ENCODE measurements at places on chromosomes 2 and 18.

- DNase-seq: no peak
These were observed 149.7 kb downstream of the PXDN start for GRCh38 chr2:1594373-1595171.

DNA sequence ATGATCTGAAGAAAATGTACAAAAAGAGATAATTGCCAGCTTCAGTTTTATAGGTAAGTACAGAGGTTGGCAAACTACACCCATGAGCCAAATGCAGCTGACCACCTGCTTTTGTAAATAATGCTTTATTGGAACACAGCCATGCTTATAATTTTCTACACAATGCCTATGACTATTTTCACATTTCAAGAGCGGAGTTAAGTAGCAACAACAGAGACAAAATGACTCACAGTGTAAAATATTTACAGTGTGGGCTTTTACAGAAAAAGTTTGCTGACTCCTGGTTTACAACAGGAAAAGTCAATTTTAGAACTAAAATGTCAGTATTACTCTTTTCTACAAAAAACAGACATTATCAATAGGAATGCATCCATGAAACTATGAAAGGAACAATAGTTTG, 26.0 kb downstream of the CWC22 start:
- no peak for DNase-seq

- DNase-seq: no peak
These were observed 302.1 kb downstream of the LPIN1 start for GRCh38 chr2:12048550-12048949.

GRCh38 chr2:12282780-12283695, 433.7 kb upstream of the TRIB2 start:
- DNase-seq: no peak

DNA sequence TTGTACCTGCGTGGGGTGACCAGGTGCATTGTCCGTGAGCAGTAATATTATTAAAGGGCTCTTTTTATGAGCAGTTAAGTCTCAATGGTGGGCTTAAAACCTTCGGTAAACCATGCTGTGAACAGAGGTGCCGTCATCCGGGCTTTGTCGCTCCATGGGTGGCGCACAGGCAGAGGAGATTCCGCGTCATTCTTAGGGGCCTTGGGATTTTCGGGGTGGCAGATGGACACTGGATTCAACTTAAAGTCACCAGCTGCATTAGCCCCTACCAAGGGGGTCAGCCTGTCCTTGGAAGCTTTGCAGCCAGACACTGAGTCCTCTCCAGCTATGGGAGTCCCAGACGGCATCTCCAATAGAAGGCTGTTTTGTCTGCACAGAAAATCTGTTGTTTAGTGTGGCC, 107.7 kb downstream of the NFATC1 start:
- DNase-seq: no peak

GRCh38 chr2:18047896-18048657, 169.6 kb downstream of the KCNS3 start:
- no peak for DNase-seq

DNA sequence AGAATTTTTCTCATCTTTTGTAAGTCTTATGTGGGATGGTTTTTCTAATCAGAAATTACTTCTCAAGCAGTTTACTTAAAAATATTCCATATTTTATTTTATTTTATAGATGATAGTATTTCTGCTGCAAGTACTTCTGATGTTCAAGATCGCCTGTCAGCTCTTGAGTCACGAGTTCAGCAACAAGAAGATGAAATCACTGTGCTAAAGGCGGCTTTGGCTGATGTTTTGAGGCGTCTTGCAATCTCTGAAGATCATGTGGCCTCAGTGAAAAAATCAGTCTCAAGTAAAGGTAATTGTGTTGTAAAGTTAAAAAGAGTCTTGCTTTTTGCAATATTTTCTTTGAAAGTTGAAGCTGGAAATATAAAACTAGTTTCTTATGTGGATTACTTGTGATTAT, 76.2 kb downstream of the EML4 start:
- no peak for DNase-seq

DNA sequence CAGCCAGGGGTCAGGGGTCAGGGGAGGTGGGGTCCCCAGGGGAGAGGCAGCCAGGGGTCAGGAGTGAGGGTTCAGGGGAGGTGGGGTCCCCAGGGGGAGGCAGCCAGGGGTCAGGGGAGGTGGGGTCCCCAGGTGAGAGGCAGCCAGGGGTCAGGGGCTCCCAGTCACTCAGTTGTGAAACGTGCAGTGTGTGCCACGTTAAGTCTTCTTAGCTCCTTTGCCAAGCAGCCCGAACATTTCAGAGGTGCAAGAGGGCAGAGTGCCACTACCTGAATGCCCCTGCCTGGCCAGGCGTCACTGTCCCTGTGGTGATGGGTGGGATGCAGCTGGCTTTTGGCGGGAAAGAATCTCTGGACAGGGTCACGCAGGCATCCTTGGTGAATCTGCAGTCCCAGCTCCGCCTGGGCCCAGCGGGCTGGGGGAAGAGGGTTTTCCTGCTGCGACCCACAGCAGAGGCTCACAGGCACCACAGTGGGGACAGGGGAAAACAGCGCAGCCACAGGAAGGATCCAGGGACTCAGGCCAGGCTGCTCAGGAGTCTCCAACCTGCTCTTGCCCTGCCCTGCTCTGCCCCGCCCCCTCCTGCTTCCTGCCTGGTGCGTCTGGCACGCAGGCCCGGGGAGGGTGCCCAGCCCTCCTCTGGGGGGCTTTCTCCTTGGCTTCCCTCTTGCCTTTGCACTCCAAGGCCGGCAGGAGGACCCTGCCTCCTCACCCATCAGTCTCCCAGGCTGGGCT, 188.3 kb downstream of the TWIST2 start:
- no peak for DNase-seq

DNA sequence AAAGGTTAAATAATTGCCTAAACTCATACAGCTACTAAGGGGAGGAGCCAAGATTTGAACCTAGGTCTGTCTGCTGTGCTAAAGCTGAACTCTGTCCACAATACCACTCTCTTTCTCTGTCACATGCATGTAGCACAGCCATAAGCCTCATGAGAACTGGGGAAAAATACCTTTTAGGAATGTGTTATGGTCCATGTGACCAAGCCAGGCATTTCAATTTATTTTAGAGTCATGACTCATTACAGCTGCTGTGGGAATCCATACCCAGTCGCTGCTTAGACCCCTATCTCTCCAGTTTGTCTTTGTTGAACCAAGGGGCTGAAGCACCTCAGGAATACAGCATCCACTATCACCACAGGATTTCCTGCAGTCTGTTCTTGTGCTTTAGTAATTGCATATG, 200.0 kb upstream of the SIX3 start:
- no peak for DNase-seq

- DNase-seq: no peak
These were observed 137.7 kb upstream of the HAAO start for GRCh38 chr2:42930025-42930581.

- DNase-seq: no peak
These were observed 218.5 kb downstream of the TPGS2 start for GRCh38 chr18:36610258-36610657.

DNA sequence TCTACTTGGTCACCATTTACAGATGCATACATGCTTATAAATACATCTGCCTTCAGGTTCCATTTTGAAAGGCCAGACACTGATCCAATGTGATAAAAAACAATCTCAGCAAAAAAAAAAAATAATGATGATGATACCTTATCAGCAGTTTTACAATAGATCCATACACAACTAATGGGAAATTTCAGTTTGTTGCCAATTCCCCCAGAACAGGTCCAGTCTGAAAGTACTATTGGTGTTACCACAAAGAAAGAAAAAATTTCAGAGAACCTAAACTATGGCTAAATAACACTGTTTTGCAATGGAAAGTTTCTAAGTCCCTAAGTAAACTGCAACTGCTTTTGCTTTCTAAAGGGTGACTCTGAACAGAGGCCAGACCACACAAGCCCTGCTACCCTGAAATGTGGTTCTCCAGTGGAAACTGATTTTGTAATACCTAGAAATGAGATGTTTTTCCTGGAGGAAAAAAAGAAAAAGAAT, 54.1 kb downstream of the LPIN2 start:
- peak; percentile 35 for DNase-seq

- no peak for DNase-seq
These were observed 657 bp downstream of the ATP8B1 start for GRCh38 chr18:57802213-57803102.

GRCh38 chr18:79884963-79885728, 66.3 kb downstream of the SLC66A2 start:
- no peak for DNase-seq

- no peak for DNase-seq
These were observed 1.0 kb upstream of the AAK1 start for GRCh38 chr2:69644506-69644979.

- DNase-seq: no peak
These were observed 313.7 kb downstream of the CYP26B1 start for GRCh38 chr2:71833855-71834560.

DNA sequence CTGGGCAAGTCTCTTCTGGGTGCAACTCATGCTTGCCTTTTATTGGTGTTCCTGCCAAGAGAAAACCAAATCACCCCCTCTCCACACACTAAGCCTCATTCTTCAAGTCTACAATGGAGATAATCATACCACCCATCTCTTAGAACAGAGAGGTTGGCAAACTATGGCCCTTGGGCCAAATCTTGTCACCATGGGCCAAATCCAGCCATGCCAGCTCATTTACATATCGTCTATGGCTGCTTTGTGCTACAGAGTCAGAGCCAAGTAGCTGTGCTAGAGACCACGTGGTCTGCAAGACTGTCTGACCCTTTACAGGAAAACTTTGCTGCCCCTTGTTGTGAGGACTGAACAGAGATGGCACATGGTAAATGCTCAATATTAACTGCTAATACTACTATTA, 270.3 kb upstream of the PARD3B start:
- no peak for DNase-seq

DNA sequence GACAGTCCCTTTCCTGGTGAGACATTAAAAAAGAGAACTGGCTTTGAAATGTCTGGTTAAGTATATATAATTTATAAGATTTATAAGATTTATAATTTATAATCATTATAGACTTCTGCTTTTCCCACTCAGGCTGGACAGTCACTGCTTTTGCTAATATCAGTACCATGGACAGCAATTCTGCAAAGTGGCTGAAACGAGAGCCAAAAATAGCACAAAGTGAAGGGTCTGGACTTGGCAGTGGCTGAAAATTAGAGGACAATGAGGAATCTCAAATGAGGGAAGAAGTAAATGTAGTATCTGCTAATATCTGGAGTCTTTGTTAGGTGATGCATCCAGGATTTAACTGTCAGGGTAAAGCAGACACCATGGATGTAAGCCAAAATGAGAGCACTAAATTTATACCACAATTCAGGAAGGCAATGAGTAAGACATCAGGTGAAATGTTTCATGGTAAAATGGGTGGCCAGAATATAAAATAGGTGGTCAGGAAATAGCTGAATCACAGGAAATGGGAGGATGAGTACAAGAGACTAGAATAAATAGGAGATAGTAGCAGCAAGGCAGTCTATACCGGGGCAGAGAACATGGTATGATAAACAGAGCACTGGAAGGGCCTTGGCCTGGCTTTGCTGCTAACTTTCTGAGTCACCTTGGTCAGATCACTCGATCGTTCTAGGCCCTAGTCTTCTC, 39.6 kb upstream of the BOD1L2 start:
- DNase-seq: no peak

- DNase-seq: no peak
These were observed 1.2 kb downstream of the SLC4A10 start for GRCh38 chr2:161625314-161625919.

DNA sequence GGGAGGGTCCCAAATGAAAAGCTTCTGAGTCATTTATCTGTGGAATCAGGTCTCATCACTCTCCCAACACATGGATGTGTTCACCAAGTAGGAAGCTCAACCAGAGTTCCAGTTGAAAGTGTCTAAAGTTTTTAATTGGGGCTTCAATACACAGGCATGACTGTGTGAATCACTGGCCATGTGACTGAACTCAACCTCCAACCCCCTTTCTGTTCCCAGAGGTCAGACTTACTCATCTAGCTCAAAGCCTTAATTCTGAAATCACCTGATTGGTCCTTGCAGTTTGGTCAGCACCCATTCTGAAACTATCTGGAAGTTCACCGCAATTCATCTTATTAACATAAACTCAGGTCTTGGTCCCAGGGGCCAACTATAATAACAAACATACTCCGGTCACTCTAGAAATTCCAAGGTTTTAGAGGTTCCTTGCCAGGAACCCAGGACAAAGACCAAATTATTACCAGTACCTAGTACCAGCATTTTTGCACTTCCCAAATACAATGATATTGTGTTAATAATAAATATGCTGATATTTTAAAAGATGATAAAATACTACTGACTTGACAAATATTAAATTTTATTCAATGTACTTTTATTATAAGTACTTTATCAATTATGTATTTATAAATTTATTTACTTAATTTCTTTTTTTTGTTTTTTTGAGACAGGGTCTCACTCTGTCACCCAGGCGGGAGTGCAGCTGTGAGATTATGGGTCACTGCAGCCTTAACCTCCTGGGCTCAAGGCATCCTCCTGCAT, 10.7 kb upstream of the RBM45 start:
- no peak for DNase-seq

GRCh38 chr2:54591551-54591950, 131.9 kb upstream of the EML6 start:
- no peak for DNase-seq

GRCh38 chr2:70723286-70723885, 44.6 kb downstream of the ADD2 start:
- no peak for DNase-seq

GRCh38 chr2:39510140-39510539, 73.1 kb upstream of the MAP4K3 start:
- no peak for DNase-seq

DNA sequence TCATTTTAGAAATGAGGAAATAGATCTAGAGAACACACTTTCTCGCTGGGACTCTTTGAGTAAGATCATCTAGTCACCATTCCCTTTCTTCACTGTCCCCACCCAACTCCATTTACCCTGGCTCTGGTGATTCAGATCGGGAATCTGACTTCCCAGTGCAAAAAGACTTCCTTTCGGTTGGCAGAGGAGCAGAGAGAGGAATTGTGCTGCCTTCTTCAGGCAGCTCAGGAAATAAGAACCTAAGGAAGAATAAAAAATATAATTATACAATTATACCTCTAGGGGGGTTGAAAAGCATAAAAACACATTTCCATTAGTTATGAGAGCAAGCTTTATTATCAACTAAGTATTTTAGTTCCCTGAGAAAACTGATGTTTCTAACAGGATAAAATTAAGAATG, 9.3 kb upstream of the MPP4 start:
- DNase-seq: no peak

DNA sequence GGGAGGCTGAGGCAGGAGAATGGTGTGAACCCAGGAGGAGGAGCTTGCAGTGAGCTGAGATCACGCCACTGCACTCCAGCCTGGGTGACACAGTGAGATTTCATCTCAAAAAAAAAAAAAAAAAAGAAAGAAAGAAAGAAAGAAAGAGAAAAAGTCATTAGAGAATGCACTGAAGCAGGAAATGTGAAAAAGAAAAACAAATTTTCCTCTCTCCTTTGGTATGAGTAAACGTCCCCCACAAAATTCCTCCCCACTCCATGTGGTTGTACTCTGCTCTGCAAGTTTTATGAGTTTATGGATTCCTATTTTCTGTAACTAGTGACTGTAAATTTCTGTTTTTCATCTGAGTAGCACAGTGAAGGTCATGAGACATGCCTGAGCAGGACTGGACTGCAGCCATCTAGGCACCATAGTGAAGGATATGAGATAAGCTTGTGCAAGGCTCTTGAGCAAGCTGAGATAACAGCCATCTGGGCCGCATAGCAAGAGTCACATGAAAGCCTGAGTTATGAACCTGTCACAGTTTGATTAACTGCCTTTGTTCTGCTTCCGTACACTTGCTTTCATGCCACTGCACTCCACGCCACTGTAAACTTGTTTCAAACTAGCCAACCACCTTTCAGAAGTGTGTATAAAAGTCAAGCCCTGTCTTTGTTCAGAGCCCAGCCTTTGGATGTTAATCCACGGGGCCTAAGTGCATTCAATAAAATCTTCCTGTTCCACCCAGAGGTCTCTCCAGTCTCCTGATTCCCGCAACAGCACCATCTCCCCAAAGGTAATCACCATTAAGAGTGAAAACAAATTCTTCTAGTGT, 50.2 kb downstream of the SKA1 start:
- no peak for DNase-seq

Measured in CD4-positive, alpha-beta T cell treated with Interleukin-6 for 4 hours (primary cell).